ENCODE measurements at places on chromosomes 11 and 22. TPM values are rescaled to one million over a fixed set of nuclear protein-coding genes. Genes with fewer than 3 reads are reported as not detected.

- DNase-seq = no peak
Observed at GRCh38 chr11:99640671-99641070, 619.9 kb downstream of the CNTN5 start.

DNA sequence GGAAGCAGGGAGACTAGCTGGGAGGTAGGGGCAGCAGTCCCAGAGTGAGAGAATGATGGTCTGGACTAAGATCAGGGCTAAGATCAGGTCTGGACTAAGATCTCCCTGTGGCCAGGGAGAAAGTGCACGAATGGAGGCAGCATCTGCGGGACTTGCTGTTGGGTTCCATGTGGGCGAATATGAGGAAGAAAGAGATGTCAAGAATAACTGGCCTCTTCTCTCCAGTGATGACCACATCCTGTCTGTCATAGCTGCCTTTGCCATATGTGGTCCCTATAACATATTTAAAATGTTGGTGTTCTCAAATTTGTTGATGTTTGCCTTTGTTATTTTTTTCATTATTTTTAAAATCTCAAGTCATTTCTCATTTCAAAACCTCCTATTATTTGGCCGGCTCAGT is 27.4 kb upstream of the CXCR5 start:
- no peak for DNase-seq

- DNase-seq = no peak
Observed at GRCh38 chr11:27084518-27084917, 43.9 kb downstream of the BBOX1 start.

DNA sequence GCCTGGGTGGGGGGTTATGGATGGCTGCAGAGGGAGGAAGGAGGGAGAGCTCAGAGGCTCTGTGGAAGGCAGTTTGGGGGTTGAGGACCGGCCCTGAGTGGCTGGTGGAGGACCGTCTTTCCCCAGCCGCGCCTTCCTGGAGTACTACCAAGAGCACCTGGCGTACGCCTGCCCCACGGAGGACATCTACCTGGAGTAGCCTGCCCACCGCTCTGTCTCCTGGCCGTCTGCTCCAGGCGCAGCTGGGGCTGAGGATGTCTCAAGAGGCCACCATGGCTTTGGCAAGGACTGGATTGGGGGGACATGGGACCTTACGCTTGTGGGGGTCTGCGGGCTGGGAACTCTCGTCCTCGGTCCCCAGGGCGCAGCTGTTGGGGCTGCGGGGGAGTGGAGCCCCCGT is 10.0 kb downstream of the MAPK8IP2 start:
- DNase-seq = no peak

DNA sequence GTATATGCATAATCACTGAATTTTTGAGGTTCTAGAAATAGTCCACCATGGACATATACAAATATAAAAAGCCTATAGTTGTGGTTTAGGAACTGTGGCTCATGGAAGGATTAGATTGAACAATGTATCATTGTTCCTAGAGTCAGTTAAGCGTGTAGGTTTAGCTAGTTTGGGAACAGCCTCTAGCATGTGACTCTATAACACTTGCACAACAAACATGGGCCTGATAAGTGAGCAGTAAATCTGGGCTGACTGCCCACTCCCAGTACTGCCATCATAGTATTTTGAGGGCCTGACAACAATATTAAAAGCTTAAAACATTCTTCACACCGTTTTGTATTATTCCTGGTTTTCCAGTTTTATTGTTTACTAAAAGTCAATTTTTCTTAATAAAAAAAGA is 47.0 kb downstream of the YAP1 start:
- no peak for DNase-seq

DNA sequence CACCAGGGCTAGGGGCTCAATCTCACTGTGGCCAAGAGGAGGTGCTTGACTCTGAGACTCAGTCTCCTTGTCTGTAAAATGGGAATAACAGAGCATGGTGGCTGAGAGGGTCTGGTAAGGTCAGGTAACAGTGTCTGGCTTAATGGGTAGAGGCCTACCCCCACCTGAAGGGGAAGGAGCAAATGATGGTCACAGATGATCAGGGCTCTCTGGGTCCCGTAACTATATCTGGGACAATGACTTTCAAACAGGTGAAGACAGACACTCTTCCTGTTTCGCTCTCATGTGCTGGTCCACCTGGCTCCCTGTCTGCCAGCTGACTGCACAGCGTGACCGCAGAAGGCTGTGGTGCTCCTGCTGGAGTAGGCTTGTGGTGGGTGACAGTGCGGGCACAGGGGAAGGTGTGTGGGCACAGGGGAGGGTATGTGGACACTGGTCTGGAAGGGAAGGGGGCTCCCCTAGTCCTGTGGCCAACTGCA is 4.0 kb downstream of the A4GALT start:
- no peak for DNase-seq

- DNase-seq = no peak
Observed at GRCh38 chr22:46326066-46326680, 9.3 kb upstream of the TRMU start.

DNA sequence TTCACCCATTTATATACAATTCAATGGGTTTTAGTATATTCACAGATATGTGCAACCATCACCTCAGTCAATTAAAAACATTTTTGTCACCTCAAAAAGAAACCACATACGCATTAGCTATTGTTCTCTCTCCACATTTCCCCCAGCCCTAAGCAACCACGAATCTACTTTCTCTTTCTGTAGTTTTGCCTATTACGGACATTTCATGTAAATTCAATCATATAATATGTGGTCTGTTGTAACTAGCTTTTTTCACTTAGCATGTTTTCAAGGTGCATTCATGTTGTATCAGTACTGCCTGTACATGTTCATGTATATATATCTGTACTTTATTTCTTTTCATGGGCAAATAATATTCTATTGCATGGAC is 104.7 kb upstream of the RRM1 start:
- DNase-seq = no peak

GRCh38 chr11:35589281-35589680 is 29.0 kb upstream of the FJX1 start:
- DNase-seq = no peak

DNA sequence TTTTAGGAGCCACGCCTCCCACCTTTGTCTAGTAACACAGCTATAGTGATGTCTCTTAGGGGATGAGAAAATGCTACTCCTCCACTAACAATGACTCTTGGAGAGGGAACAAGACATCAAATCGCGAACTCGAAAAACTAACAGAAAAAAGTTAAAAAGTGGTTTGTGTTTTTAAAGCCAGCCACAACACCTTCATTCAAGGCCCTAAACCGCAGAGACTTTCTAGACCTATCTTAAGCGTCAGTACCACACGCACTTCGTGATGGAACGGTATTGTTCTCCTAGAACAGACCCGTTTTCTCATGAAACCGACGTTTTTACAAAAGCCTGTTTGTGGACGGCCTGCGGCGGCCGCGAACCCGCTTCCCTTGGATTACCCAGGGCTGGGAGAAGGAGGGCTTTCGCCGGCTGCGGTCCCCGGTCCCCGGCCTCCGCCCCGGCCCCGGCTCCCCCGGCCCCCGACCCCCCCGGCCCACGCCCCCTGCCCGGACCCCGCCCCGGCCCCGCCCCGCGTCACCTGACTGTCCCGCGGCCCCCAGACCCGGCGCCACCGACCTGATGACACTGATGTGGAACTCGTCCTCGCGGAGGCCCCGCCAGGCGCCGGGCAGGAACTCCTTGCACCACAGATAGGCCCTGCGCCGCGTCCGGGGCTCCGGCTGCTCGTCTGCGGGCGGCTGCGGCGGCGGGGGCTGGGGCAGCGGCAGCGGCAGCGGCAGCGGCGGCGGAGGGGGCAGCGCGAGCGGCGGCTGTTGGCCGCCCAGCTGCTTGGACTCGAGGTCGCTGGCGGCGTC is 718 bp downstream of the CHKA start:
- DNase-seq = no peak

DNA sequence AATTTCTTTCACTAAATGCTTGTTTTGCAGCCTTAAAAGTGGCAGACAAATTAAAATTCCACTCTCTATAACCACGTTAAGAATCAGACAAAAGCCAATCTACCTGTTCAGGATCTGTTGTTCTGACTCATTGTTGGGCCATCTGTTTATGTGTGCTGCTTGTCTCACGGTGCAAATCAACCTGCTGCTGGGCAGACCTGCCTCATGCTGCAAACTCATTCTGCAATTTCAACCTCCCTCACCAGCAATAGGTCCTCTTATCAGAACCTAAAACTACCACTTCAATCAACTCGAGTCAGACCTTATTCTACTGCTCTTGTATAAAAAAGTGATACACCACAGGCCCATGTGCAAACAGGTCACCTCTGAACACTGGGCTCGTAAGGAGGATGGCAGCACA is 75.1 kb downstream of the LARGE2 start:
- DNase-seq = no peak

GRCh38 chr22:26550498-26551033 is 38.3 kb upstream of the TFIP11 start:
- no peak for DNase-seq

Gene TIMP3
- 212 TPM for polyA plus RNA-seq

Gene ZP1
- polyA plus RNA-seq = 0.35 TPM

Gene RAG1
- 0.30 TPM for polyA plus RNA-seq

Gene C11orf87
- not detected for polyA plus RNA-seq

Gene CRKL
- polyA plus RNA-seq = 34.8 TPM

Gene TRIM49
- not detected for polyA plus RNA-seq

Data from urinary bladder (tissue), 4 donors.